Thymus (tissue), 14 donors: ENCODE measurements at places on chromosomes 4 and X.

- no peak for DNase-seq
Measured at GRCh38 chrX:12997906-12998687, 23.2 kb downstream of the TMSB4X start.

DNA sequence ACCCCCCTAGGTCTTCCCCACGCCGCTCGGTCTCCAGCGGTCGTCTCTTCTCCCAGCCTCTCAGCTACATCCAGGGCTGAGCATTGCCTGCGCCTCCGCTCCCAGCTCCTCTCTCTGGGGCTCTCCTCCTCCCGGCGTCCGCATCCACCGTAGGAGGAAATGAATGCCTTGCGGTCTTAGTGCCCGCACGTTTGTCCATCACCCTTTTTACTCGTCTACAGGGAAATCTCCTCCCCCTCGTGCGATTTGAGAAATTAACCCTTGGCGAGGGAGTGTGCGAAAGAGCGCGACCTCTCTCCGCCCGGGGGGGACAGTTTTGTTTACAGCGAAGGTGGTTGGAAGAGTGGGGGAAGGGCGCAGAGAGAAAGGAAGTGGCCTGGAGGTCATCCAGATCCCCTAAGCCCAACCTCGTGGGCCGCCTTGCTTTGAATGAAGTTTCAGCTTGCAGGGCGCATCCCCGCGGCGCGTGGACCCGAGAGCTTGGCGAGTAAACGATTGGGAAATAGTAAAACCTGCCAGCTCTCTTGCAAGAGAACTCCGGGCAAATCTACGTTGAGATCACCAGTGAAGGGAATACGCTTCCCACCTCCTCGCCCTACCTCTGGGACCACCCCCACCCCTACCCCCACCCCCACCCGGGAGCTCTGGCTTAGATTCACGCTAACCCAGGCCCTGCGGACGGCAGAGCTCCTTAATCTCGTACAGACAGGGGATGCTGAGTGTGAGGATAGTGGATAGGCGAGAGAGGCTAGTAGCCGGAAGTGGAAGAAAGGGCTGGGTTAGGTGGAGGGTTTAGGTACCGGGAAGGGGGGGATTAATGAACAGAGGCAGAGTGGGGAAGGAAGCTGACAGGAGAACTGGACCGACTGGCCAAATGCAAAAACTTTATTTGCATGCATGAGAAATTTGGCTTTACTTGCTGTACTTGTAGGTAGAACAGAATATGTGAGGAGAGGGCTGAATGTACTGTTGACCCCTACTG lies at the start of gene ELOVL6:
Gene ELOVL6 (minus strand): TSS at position 181 of the 982 bp plus-strand sequence. CDS start 280 bp downstream, outside the sequence.
- no peak for DNase-seq

- no peak for DNase-seq
Measured at GRCh38 chrX:37361596-37361995, 12.4 kb downstream of the PRRG1 start.

DNA sequence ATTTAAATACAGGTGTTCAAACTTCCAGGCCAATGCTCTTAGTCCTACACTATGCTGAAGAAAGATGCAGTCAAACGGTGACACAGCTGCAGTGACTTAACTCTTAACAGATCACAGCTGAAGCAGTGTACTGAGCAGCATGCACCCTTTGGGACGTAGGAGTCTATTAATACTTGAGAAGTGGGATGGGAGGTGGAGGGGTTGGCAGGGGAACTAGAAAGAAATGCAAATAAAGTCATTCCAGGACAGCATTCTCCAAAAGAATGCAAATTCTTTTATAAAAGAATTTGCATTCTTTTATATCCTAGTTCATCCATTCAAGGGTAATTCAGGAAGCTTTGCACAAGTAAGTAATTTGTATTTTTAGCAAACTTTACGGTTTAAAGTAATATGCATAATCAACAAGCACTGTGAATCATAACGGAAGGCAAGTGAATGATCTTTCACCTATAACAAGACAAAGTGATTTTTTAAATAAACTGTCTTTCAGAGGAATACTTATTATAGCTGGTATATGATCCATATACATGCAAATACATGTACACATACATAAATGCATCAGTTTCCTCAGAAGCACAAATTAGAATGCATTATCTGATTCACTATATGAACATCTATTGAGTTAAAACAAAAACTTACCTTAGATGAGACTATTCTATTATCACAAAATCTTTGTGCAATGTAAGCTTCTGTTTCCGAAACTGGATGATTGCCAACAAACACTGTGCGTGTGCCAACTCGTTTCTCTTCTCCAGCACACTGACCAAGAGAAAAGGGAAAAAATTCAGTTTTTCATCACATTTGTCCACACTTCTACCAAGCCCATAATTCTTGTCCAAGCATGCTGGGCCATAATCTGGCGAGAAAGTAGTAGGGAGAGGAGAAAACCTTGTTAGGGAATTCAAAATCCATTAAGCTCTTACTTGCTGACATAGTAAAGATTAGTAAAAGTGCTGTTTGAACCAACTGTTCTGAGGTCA lies 106.5 kb downstream of the ATP11C start:
- no peak for DNase-seq

DNA sequence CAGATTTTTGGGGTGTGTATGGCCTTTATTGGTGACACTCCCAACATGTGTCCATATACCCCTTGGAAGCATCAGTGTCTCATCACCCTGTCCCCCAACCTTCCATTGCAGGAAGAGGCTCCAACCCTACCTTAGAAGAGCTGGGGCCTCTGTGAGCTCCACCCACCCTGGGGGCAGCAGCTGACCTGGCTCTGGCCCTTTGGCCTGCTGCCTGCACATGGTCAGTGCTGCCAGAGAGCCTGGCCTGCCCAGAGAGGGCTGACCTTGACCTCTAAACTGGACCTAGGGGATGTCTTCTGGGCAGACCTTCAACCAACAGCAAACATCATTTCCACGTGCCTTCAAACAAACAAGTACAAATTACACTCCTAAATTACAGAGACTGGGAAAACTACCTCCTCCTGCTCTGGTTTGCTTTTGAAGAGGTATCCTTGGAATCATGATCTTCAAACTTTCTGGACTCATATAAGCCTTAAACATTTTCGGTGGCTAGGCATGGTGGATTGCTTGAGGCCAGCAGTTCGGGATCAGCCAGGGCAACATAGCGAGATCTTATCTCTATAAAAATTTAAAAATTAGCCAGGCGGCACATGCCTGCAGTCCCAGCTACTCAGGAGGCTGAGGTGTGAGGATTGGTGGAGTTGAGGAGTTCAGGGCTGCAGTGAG lies 27.3 kb upstream of the KIAA0232 start:
- no peak for DNase-seq

- DNase-seq: no peak
Measured at GRCh38 chr4:136495076-136495475, 1037.2 kb downstream of the PCDH18 start.

- DNase-seq: no peak
Measured at GRCh38 chr4:145420595-145421214, 60.9 kb upstream of the SMAD1 start.

GRCh38 chr4:102308032-102308799 lies 37.1 kb downstream of the SLC39A8 start:
- no peak for DNase-seq

DNA sequence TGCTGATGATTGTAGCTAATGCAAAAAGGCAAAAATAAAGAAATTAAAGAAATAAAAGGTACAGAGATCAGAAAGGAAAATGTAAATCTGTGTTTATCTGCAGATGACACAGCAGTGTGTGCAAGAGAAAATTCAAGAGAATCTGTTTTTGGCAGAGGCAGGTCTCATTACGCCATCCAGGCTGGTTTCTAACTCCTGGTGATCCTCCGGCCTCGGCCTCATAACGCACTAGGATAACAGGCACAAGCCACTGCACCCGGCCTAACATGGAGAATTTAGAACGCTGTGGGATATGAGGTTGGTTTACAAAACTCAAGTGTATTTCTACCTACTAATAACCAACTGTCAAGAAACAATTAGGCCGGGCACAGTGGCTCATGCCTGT lies 29.4 kb downstream of the CTBP1 start:
- no peak for DNase-seq

- no peak for DNase-seq
Measured at GRCh38 chr4:102585329-102585728, 84.2 kb downstream of the NFKB1 start.

DNA sequence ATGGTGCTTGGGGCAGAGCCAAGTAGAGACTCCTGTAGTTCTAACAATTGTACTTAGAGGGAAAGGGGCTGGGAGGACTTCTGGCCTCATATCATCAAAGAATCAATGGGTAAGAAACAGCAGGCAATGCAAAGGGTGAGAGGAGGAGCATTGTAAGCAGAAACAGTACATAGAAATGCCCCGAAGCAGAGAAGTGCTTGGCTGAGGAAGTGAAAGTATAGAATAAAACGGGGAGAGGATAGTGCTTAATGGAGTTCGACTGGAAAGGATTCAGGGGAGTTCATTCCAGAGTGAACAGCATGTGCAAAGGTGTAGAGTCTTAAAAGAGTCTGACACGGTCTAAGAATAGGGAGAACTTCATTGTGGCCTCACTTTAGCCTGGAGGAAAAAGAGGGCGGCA lies 103.0 kb downstream of the SYNPO2 start:
- DNase-seq: no peak

GRCh38 chrX:356385-357034 lies 30.2 kb downstream of the PPP2R3B start:
- DNase-seq: no peak

DNA sequence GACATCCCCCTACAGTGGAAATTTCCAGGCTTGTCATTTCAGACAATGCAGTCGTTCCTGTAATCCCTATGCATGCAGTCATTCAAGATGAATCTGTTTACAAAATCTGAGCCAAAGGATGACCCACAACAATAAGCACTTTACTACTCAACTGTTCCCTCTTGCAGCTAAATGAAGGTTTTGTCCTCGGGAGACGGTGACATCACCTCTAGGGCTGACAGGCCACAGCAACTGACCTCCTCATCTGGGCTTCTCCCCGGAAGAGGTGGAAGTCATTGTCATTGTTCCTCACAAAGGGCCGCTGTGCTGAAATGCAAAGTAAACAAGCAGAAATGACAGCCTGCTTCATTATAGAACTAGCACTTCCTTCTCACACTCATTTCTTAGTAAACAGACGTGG lies 29.2 kb downstream of the CLRN2 start:
- no peak for DNase-seq

DNA sequence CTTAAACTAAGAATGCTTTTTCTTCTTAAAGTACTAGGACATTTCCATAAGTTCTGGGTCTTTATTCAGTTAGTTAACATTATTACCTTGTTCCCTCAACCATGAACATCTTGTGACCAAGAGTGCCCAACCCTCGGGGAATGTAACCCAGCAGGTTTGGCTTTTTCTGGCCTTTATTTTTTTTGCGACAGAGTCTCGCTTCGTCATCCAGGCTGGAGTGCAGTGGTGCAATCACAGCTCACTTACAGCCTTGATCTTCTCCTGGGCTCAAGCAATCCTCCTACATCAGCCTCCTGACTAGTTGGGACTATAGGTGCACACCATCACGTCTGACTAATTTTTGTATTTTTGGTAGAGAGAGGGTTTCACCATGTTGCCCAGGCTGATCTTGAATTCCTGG lies 65.1 kb downstream of the USP11 start:
- no peak for DNase-seq

- no peak for DNase-seq
Measured at GRCh38 chrX:111354496-111354895, 57.5 kb downstream of the DCX start.

- DNase-seq: peak; percentile 77
Measured at GRCh38 chr4:74133786-74134499, 24.0 kb upstream of the MTHFD2L start.

GRCh38 chr4:153468587-153468986 lies 2.4 kb downstream of the TMEM131L start:
- no peak for DNase-seq

DNA sequence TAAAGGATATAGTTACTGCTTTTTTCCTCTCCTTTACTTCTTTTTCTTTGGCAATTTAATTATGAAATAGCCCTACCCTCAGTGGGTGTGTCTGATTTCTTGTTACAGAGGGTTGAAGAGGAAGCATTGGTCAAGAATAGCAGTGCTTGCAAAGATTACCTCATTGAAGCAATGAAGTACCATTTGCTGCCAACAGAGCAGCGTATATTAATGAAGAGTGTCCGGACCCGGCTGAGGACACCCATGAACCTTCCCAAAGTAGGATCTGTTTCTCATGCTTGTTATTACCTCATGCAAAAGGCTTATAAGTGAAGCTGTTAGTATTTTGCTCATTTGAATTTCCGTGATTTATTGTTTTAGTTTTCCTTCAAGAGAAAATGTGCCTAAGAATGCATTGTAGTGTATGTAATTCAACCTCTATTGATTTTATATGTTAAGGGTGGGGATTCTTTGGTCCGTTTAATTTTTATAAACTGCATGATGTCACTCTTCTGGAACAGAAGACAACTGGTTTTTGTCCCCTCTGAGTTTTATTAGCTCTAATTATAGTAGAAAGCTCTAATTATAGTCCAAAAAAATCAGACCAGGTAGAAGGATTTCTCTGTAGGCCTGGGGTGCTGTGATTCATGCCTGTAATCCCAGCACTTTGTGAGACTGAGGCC lies 27.9 kb upstream of the MSMO1 start:
- no peak for DNase-seq

- DNase-seq: no peak
Measured at GRCh38 chr4:83358410-83358809, 23.8 kb upstream of the HPSE start.

DNA sequence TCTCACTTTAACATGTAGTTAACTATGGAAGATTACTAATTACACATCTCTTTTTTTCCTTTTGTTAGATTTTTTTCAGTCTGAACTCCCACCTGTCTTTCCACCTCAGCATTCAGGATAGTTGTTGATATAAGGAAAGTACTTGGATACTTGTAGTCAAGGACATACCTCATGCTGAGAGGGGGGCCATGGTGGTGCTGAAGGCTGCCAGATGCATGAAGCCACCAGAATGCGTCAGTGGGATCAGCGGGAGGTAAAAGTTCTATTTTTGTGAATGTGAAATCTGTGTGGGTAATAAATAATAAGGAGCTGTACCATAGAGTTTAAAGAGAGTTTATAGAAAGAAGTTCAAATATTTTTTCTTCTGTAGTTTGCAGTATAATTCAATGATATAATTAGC lies 13.1 kb upstream of the NDST4 start:
- no peak for DNase-seq

GRCh38 chr4:68630371-68630770 lies 40.1 kb downstream of the UGT2B15 start:
- no peak for DNase-seq

DNA sequence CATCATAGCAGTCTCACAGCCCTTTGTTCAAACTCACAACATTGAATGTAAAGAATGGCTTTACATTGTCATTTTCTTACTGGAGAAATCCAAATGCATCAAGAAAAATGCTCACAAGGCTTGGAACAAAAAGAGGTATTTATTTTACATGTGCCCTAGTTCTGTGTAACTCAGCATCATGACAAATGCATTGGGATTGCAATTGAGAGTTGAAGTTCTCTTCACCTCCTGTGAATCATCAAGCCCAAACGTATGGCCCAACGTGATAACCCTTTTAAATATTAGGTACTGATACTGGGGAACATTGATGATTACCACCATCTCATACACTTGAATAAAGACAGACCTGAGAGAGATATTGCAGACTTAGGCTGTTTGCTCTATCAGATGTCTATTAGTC lies 61.6 kb downstream of the GASK1B start:
- no peak for DNase-seq

- DNase-seq: no peak
Measured at GRCh38 chrX:96776966-96777365, 92.3 kb downstream of the DIAPH2 start.
